ENCODE measurements at places on chromosomes 16 and 17. TPM values are rescaled to one million over a fixed set of nuclear protein-coding genes. Genes with fewer than 3 reads are reported as not detected.

Gene PIPOX
- total RNA-seq = 0.26 TPM

Gene DHRS7C
- total RNA-seq = not detected

Gene CSH1
- not detected for total RNA-seq

Gene CD300LG
- total RNA-seq = not detected

DNA sequence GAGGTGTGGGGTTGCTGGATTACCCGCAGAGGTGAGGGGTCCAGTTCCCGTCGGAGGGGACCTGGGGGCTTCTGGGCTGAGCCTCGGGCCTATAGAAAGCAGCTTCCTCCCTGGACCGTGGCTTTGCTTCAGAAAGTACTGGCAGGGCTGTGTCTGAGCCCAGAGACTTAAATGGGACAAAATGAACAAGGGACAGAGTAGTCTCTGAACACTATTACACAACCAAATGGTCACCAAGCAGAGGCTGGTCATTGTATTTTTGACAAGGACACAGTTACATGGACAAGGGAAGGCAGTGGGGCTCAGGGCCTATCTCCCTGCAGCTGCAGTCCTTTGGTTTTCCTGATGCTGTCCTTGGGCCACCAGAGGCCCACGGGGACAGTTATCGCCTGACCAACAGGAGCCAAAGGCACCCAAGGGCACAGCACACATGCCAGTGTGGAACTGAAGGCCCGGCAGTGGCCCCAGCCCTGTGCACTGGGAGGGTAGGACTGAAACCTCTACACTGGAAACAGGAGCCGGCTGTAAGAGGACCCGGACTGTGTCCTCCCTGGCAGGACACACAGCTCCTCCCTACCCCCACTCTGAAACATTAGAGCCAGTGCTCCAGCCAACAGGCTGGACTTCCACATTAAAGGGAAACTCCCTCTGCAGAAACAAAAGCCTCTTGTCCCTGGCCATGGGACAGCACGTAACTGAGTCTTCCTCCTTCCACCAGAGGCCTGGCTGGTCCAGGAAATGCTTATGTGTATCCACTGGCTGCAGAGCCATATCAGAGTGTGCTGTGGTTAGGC lies 26.0 kb upstream of the ERN1 start:
- DNase-seq = no peak

GRCh38 chr17:61209525-61209924 lies 190.1 kb upstream of the TBX2 start:
- no peak for DNase-seq
